Endothelial cell (in vitro differentiated cells): ENCODE measurements at places on chromosomes 6 and 20.
A peak's percentile ranks its signal among the peaks of the same experiment; 100 is the strongest.

DNA sequence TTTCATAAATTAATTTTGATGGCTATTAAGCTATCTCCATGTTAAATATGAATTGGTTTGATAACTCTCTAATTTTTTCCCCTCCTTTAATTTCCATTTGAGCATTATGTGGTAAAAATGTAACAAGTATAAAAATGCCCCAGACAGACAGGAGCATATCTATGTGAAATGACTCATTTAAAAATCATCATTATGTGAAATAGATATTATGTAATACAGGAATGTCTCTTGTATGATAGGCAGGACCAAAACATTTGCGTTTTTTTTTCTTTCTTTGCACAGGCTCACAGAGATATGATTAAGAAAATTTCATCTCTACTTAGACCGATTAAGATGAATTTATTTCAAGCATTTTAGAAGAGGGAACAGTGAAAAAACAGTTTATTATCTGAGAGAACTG lies 95.8 kb downstream of the AKAP7 start:
- no peak for DNase-seq

GRCh38 chr6:117448732-117449485 lies 23.2 kb upstream of the ROS1 start:
- no peak for DNase-seq

DNA sequence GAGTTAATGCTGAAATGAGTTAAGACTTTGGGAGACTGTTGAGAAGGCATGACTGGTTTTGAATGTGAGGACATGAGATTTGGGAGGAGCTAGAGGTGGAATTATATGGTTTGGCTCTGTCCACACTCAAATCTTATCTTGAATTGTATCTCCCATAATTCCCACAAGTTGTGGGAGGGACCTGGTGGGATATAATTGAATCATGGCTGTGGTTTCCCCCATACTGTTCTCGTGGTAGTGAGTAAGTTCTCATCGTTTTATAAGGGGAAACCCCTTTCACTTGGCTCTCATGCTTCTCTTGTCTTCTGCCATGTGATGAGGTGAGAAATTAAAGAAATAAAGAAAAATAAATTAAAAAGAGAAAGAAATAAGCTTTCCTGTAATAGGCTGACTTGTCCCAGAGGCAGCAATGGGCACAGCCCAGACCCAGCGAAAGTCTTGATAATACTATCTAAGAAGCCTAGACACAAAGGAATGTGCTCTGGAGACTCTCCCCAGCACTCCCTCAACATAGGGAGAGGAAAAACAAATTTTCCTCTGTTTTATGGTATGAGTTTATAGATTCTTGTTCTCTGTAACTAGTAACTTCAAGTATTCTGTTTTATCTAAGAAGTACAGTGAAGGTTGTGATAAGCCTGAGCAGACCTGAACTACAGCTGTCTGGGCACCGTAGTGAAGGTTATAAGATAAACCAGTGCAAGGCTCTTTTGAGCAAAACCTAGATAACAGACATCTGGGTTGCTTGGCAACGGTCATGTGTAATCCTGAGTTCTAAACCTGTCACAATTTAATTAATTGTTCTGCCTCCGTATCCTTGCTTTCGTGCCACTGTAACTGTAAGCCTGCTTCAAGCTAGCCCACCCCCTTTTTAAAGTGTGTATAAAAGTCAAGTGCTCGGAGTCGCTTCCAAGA lies 88.9 kb upstream of the ECI2 start:
- DNase-seq = no peak

- DNase-seq = peak; percentile 86
Observed at GRCh38 chr6:108560463-108561308, at the start of gene FOXO3. TSS of gene FOXO3 (plus strand) at chr6:108560917. CDS start at chr6:108561209, 292 bp downstream.

- DNase-seq = no peak
Observed at GRCh38 chr20:42010090-42010489, 391.9 kb upstream of the CHD6 start.
